Anterior cingulate cortex (tissue), 58 donors: ENCODE measurements at places on chromosomes 4 and X.

DNA sequence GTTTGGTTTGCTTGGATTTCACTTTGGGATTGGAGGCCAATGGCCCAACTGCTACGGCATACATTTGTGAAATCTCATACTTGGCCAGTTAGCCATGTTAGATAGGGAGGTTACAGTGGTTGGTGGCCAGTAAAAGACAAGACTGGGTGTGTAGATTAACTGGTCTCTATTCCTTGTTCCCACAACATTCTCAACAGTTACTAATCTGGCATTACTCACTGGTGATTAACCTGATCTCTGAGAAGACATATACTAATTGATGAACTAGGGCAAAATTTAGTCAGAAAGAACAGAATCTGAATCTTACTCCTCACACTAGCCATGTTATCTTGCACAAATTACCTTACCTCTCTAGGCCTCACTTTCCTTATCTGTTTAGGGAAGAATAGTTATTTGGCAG lies 33.4 kb downstream of the GATB start:
- no peak for DNase-seq

DNA sequence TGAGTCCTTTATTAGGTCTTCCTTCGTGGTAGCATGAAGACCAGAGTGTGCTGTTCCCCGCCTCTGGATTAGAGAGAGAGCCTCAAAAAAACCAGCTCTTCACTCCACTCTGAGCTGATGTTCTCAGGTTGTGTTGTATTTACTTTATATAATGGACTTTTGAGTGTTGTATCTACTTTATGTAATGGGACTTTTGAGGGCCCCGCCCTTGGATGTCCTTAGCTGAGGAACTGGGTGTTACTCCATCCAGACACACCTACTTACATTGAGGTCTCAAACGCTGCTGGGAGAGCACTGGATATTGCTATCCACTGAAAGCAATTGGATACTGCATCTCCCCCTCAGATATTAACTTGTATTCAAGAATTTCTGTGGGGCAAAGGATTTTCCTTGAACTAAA lies 28.2 kb downstream of the ATP8A1 start:
- no peak for DNase-seq

GRCh38 chrX:150084496-150085229 lies 146.4 kb upstream of the EOLA2 start:
- no peak for DNase-seq

DNA sequence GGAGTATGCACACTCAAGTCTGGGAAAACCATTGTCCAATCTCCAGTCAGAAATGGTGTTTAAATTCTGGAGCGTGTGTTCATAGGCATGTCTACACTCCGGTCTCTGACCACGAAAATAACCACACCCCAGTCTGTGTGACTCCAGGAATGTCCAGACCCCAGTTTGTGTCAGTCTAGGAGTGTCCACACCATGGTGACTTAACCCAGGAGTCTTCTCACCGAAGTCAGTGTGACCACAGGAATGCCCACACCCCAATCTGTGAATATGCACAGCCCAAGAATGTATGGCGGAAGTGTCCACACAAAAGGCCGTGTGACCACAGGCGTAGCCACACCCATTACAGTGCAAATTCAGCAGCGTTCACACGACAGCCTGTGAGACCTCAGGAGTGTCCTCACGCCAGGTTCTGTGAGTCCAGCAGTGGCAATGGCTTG lies 11.4 kb downstream of the FTSJ1 start:
- no peak for DNase-seq

- DNase-seq: no peak
Observed at GRCh38 chrX:17859609-17860178, 1.4 kb downstream of the RAI2 start.

GRCh38 chr4:5409237-5409636 lies 299.1 kb downstream of the EVC2 start:
- DNase-seq: no peak
